ENCODE measurements at places on chromosomes 3 and 15.

DNA sequence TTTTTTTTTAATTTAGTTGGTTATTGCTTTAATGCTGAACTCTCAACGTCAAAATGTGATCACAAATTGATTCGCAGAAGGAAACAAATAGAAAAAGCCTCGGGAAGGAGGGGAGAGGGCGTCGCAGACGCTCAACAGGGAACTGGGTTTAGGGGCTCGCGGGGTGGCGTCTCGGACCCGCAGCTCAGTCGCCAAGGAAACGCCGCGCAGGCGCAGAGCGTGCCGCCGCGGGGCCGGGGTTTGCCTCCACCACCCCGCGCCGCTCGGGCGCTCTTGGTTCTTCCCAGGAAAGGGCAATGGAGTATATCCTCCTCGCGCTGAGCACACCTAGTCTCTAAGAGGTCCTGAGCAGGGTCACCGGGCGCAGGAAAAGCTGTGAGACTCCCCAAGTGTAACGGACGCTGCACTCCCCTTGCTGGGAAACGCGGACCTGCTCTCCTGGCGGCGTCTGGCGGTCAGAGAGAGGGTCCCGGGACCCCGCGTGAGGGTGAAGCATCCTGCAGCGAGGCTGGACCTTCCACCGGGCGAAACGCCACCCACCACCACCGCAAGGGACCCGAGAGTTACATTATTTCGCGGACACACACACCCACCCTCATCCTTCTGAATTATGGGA lies 753 bp downstream of the PLCH1 start:
- peak; percentile 96 for DNase-seq

DNA sequence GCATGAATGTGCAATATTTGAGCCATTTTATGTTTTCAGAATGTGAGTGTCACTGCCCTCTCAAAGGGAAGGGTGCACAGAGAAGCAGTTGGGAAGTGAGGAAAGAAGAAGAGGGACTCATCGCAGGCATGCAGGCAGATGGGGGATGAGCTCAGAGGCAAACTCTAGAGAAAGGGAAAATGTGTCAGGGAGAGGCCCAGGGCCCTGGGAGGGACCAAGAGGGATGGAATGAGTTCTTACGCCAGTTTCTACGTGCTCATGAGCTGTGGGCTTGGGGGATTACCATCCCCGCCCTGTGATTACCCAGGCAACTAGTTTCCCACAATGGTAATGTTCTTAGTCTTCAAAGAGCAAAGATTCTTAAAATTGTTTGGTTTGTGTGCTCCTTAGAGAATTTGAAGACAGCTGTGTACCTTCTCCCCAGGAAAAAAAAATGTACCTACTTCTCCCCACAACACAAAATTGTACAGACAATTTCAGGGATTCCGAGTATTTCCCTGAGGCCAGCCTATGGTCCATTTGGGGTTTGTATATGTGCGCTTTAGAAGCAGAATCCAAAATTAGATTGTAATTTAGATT lies 17.8 kb downstream of the GCSAM start:
- no peak for DNase-seq

GRCh38 chr3:33202711-33203457 lies 15.7 kb downstream of the SUSD5 start:
- no peak for DNase-seq

- DNase-seq, result no peak
Measured at GRCh38 chr3:156017352-156018030, 102.9 kb upstream of the KCNAB1 start.

DNA sequence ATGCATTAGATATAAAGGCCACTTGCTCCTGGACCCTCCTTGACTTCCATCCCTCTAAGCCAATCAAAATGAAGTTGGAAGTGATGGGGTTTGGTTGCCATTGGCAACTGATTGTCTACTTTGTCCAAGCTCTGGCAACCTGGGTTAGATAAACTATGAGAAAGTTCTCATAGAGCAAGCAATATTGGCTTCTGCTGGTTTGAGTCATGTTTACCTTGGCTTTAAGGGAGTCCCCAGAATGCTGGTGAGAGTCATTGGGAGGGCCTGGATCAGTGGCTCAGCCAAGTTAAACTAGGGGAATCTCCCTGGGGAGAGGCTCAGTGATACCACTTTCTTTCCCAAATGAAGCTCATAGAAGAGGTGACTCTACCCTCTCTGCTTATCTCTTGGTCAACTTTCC lies 176.3 kb upstream of the ROPN1 start:
- DNase-seq, result no peak

DNA sequence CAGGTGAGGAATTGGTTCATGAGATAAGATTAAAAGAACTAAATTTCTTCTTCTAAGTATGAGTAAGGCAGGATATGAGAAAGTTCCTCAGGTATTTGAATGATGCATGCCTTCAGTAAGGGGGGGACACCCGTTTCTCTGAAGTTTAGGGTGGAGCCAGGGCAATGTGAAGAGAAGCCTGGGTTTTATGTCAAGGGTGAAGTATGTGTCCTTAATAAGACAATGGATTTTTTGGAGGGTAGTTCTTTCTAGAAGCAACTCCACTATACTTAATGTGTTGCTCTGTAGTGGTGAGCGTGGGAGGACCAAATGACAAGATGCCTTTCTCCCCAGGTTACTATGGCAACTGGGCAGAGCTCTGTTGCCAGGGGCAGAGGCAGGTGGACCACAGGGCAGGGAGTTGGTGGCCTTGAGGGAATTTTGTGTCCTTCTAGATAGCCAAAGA lies 44.0 kb downstream of the PHLDB2 start:
- no peak for DNase-seq

DNA sequence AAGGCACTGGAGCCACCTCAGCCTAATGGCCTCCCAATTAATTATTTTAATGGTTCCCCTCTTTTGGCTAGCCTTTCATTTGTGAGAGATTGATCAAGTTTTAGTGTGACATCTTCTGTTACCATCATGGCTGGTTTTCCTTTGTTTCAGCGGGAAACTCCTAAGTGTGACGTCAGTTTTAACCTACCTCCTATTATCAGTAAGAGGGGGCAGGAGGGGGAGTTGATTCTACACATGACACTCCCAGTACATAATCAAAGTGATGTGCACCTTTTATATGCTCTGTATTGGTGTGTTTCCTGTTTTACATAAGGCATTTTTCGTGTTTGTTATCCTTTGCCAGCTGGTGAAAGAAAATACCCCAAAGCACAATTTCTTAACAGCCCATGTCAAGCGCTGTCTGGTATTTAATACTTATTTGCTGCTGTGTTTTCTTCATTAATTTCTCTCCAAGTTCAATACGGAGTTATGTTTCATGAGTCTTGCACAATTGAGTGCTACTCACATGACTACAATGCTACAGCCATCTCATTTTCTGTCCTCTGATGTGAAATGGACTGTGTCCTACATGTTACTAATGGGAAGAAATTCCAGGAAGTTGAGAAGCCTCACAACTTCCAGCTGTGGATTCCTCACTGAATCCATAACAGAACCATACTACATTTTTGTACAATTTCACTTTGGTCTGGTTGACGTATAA lies 52.2 kb upstream of the POLR2M start:
- DNase-seq, result no peak

DNA sequence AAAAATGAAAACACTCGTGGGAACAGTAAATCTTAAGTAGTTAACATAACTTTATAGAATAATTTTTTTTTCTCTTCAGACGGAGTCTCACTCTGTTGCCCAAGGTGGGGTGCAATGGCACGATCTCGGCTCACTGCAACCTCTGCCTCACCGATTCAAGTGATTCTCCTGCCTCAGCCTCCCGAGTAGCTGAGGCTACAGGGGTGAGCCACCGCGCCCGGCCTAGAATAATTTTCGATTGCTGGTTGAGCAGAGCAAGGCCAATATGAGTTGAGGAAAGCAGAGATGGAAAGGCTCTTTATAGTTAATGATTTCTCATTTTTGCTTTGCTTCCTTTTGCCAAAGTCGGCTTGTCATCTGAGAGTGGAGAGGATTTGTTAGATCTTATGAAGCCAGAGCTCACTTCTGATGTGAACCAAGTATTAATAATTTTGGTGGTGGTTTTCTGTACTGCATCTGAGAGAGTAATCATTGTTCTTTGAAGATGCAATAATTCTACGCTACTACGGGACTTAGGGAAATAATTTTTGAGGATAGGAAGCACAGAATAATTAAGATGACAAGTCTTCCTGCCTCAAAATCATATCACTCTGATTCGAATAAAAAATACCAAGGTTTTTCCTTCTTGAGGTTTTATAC lies 1.6 kb upstream of the GOLM2 start:
- DNase-seq, result no peak

All from H1 (cell line).